ENCODE measurements at places on chromosomes 13 and 19. TPM values are rescaled to one million over a fixed set of nuclear protein-coding genes. Genes with fewer than 3 reads are reported as not detected.

Gene IZUMO2
- not detected for total RNA-seq

Gene ZNF547
- total RNA-seq = 0.95 TPM

- no peaks in the 10 kb centered on the region for H3K36me3 ChIP-seq
- H3K4me1 ChIP-seq = no peaks in the 10 kb centered on the region
- H3K27ac ChIP-seq = no peak overlapping the region
- no peak overlapping the region for H3K4me3 ChIP-seq
Measured at GRCh38 chr19:2616741-2617392, 85.6 kb downstream of the GNG7 start.

DNA sequence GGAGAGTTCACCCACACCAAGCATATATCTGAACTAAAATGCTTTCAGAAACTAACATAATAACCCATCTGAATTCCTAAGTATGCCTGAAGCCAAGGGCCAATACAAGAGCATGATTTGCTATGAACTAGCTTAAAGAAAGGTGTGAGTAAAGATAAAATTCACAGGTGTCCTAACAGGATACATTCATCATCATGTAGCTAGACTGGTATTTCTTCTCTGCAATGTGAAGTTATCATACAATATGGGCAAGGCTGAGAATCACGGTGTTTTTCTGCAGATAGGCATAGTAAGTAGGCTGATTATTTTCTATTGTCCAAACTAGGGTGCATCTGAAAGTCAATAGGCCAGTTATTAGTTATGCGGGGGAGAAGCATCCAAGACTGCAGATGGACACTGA, 63.1 kb downstream of the STK24 start:
- no peak overlapping the region for H3K4me3 ChIP-seq
- H3K36me3 ChIP-seq = no peaks in the 10 kb centered on the region
- no peak for DNase-seq
- no peak overlapping the region for H3K27ac ChIP-seq
- H3K4me1 ChIP-seq = peaks cover 18% of the 10 kb centered on the region

GRCh38 chr13:78045916-78046315, 127.3 kb upstream of the EDNRB start:
- H3K36me3 ChIP-seq = no peaks in the 10 kb centered on the region
- H3K27ac ChIP-seq = no peak overlapping the region
- no peak overlapping the region for H3K4me3 ChIP-seq
- no peaks in the 10 kb centered on the region for H3K4me1 ChIP-seq

GRCh38 chr13:54415753-54416366, 1387.2 kb downstream of the OLFM4 start:
- no peaks in the 10 kb centered on the region for H3K36me3 ChIP-seq
- H3K27me3 ChIP-seq = no peaks in the 10 kb centered on the region
- H3K27ac ChIP-seq = no peak overlapping the region
- H3K4me1 ChIP-seq = no peaks in the 10 kb centered on the region

- peak overlapping the region; percentile 42 for H3K4me3 ChIP-seq
- H3K27ac ChIP-seq = no peak overlapping the region
- no peak for DNase-seq
- 0 out of 2 replicates have a peak, but pooled peaks cover 8% of the 10 kb centered on the region for H3K4me1 ChIP-seq
- H3K36me3 ChIP-seq = no peaks in the 10 kb centered on the region
- no peaks in the 10 kb centered on the region for H3K27me3 ChIP-seq
Measured at GRCh38 chr13:30615481-30615865, 2.2 kb upstream of the USPL1 start.

- no peaks in the 10 kb centered on the region for H3K27me3 ChIP-seq
- H3K27ac ChIP-seq = no peak overlapping the region
- H3K4me1 ChIP-seq = no peaks in the 10 kb centered on the region
Measured at GRCh38 chr13:48505597-48506091, 27.2 kb downstream of the RCBTB2 start.

- H3K4me3 ChIP-seq = no peak overlapping the region
- H3K27ac ChIP-seq = no peak overlapping the region
- H3K27me3 ChIP-seq = no peaks in the 10 kb centered on the region
- DNase-seq = no peak
- no peaks in the 10 kb centered on the region for H3K36me3 ChIP-seq
Measured at GRCh38 chr13:30759748-30760147, 24.4 kb downstream of the ALOX5AP start.

DNA sequence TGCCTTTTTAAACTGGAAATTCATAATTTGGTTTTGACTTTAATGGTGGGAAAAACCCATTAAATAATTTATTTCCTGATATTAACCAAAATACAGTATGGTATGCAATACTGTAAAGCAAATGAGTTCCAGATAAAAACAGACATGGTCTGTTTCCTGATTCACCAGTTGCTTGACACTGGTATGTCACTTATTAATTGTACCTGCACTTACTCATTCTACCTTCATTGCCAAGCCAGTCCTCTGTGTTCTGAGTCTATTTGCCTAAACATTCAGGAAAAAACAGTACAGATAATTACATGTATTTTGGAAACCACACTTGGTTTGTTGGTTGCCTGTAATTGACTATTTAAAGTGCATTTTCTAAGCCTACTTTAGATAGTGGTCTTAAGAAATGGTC, 159.3 kb downstream of the TNFRSF19 start:
- H3K27me3 ChIP-seq = no peaks in the 10 kb centered on the region
- no peak overlapping the region for H3K4me3 ChIP-seq
- no peaks in the 10 kb centered on the region for H3K36me3 ChIP-seq
- H3K27ac ChIP-seq = no peak overlapping the region
- no peak for DNase-seq

- no peaks in the 10 kb centered on the region for H3K36me3 ChIP-seq
- DNase-seq = no peak
- H3K4me1 ChIP-seq = peaks cover 12% of the 10 kb centered on the region
- H3K27ac ChIP-seq = peak overlapping the region; percentile 82
- H3K27me3 ChIP-seq = no peaks in the 10 kb centered on the region
Measured at GRCh38 chr13:51453207-51453958, 547 bp upstream of the INTS6 start.

Measured in Caco-2 (cell line).